Bone marrow (tissue), 2 donors: ENCODE measurements at places on chromosomes 5 and 9.

GRCh38 chr9:137486141-137486490 lies 27.0 kb upstream of the NSMF start:
- no peak for DNase-seq

GRCh38 chr9:4416467-4416866 lies 73.8 kb upstream of the SLC1A1 start:
- no peak for DNase-seq

- DNase-seq, result no peak
Observed at GRCh38 chr5:135456238-135457099, 4.3 kb upstream of the TIFAB start.

DNA sequence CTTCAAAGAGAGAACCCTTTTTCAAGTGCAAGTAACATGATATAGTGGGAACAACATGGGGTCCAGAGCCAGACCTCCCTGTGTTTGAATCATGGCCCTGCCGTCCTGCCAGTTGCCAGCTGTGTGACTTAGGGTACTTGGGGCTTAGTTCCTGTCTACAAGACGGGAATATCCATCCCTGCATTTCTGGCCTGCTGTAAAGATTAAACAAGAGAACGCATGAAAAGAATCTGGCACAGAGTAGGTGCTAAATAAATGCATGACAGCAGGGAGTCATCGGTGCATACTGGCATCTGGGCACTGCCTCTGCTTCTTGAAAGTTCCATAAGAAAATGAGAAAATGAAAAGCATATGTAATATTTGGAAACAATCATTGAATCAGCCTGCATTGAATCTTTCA lies 77.8 kb upstream of the PRRC1 start:
- no peak for DNase-seq
